NCI-H2081 (cell line): ENCODE measurements at places on chromosomes 16 and 17.
A peak's percentile ranks its signal among the peaks of the same experiment; 100 is the strongest.

GRCh38 chr17:8463099-8463498, 27.4 kb downstream of the NDEL1 start:
- DNase-seq = no peak

DNA sequence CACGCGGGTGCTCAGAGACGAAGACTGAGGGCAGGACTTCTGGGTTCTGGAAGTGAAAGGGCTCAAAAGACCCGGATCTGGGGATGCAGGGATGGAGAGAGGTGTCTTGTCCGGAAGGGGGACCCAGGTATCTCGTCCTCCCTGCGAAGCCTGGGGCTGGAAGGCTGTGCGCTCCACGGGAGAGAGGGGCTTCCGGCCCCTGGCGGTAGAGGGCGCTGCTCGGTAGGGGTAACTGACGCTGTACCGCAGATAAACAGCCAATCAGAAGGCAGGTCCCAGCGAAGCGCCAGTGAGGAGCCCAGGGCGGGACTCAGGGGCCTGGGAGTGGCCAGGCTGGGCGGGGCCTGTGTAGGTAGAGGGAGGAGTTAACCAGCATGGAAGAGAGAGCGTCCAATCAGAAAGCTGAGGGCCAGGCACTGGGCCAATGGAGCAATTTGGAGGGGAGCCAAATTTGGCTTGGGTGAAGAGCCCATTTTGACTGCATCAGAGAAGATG, 804 bp downstream of the TGFB1I1 start:
- peak; percentile 67 for DNase-seq

DNA sequence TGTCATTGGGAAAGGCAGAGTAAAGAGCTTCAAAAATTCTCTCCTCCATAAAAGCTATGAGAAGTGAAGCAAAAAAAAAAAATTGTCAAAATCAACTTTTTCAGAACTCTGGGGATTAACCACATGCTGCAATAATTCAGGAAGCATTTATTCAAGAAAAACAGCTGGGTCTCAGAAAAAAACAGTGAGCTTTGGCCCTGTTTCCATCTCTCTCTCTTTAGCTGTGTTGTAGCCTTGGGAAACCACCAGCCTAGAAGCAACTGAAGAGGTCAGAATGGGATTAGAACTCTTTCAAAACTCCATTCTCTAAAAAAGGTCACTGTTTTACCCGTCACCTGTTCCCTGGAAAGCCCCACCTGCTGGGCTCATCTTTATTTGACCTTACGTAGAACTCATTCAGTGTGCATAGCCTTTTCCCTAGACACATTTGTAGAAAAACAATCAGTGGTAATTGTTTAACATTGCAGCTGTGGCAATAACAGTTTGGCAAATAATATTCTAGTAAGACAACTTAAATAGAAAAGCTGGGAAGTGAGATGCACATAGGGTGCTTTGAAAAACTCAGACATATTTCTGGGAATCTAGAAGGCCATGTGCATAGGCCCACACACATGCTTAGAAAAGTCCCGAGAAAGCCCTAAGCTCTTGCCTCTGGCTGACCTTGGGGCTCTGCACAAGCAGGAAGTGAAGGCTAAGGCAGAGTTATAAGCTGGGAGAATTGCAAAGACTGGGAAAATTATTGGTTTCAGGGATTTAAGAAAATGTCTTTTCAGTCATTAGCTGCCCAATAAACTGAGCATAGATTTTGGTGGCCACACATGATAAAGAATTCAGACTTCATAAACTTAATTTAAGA, 18.0 kb downstream of the SLC5A11 start:
- peak; percentile 53 for DNase-seq

DNA sequence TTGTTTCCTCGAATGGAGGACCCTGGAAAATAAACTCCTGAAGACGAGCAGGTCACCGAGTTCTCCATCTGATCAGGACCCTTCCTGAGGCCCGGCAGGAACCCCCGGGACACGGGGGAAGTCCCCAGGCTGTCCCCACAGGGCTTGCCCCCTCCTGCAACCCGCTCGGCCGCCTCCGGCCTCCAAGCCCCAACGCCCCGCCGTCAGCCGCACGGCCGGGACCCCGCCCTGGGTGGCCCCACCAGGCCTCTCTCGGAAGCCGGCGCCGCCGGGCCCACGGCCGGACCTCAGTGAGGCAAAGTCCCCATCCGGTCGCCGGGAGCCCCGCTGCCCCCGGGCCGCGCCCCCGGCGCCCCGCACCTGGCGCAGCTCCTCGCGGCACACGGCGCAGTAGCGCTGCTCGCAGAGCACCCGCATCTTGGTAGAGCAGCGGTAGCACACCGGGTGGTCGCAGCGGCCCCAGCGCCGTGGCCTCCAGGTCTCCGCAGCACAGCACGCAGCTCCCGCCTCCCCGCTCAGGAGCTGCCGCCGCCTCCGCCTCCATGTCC, 383 bp downstream of the ZNF598 start:
- DNase-seq = no peak

GRCh38 chr17:60224064-60224463, 74.3 kb downstream of the CA4 start:
- DNase-seq = no peak
